Inflammatory macrophage treated with lipopolysaccharide for 1 hour (primary cell): ENCODE measurements at places on chromosomes 12 and 14.

- DNase-seq: peak; percentile 7
Observed at GRCh38 chr14:58638231-58639197, 752 bp downstream of the DACT1 start.

DNA sequence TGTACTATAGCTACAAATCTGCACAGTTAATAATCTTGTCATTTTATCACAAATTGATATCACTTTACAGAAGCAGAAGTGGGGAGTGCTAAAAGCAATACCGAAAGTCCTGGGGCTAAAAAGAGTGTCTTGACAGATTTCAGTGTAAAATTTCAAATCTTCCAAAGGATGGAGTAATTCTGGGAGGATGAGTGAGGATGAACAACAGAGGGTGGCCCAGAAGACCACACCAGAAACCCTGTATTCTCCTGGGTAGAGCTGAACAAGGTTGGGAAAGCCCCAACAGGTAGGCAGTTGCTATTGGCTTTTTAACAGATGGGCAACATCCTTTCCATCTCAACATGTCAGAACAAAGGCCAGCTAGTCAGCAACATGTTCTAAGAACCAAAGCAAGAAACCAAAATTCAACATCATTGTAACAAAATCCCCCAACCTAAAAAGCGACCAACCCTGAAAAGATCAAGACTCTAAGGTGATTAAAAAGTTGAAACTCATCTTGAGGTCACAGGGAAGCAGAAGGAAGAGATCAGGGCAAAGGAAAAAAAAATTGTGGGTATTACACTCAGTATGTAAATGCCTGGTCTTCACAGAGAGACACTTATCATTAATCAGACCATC is 38.8 kb downstream of the CBX5 start:
- no peak for DNase-seq

- DNase-seq: no peak
Observed at GRCh38 chr14:55450124-55450523, 9.7 kb upstream of the TBPL2 start.

GRCh38 chr14:64857979-64858744 is 21.5 kb downstream of the SPTB start:
- no peak for DNase-seq

GRCh38 chr12:130992448-130992847 is 38.7 kb downstream of the ADGRD1 start:
- no peak for DNase-seq

GRCh38 chr12:69337311-69338090 is 10.7 kb upstream of the LYZ start:
- DNase-seq: peak; percentile 55
